ENCODE measurements at places on chromosomes 5 and 9. TPM values are rescaled to one million over a fixed set of nuclear protein-coding genes. Genes with fewer than 3 reads are reported as not detected.

DNA sequence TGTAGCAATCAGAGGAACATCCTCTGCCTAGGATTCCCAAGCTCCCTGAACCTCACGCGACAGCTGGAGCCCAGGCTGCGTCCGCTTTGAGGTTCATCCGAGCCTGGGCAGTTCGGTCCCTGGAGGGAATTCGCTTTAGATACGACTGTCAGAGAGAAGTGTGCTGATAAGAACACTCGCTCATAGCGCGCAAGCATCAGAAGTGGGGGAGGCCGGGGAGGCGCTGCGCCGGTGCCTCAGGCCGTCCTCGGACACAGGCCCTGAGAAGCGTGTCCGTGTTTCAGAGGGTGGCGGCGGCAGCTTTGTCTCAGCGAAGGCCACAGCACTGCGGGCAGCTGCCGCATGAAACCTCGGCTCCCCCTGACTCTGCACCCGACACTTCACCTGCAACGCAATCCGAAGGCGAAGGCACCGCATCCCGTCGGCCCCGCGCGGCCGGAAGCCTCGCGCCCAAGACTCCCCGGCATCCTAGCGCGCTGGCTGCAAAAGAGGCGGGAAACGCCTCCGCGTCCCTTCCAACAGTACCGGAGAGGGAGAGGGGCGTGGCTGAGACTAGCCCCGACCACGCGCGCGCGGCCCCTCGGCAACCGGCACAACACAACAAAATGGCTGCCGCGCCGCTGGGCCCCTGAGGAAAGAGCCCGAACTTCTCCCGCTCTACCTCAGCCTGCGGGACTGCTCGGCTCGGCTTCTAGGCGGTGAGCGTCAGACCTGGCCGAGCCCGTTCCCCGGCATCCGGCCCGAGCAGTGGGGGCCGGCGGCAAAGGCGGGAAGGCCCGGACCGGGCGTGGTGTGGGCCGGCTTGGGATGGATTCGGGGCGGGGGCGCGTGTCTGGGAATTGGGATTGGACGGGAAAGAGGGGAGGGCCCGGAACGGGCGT is at the start of gene CNTRL:
Gene CNTRL, plus strand, starts transcription at position 586 of the 881 bp plus-strand sequence. CDS start 13,372 bp downstream, outside the sequence.
- DNase-seq = peak; percentile 93

DNA sequence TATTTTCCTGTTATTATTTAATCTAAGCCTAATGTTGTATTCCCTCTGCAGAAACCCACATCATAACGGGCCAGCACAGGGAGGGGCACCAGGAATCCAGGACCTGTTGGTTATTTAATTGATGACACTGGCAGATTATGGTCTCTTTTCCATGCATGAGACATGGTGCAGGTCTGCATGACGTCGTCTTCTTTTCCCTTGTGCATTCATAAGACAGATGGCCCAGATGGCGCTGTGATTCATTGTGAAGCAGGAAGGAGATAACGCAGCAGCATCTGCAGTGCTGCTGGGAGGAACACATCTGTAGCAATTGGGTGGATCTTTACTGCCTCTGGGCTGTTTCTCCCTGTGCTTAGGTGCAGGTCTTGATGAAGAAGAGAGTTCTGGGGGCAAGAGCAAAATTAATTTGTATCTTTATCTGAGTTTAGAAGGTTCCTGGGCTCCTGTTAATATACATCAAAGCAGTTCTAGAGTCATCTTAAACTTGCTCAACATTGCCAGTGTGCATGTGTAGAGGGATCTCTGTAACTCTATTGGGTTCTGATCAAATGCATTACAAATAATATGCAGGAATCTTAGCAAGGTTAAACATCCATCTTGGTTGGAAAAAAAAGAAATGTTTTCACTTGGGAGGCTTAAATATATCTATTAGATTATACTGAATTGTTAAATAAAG is 176.1 kb downstream of the PCSK1 start:
- no peak for DNase-seq

DNA sequence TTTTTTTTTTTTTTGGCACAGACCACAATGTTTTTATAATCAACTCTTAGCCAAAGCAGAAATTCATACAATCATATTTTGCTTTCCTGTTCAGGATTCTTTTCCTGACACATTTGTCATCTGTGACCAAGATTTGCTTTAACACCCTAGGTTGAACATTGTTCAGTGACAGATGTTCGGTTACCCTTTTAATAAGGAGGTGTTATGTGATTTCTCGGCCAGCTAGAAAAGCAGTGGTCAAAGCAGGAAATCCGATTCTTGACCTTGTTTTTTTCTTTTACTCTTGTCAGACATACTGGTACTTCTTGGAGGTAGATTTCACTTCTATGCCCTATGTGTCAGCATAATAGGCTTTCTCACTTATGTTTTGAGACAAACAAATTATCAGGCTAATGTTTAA is 335.3 kb upstream of the ACTBL2 start:
- DNase-seq = no peak

- DNase-seq = no peak
These were observed 38.7 kb downstream of the SLC28A3 start for GRCh38 chr9:84301851-84302250.

DNA sequence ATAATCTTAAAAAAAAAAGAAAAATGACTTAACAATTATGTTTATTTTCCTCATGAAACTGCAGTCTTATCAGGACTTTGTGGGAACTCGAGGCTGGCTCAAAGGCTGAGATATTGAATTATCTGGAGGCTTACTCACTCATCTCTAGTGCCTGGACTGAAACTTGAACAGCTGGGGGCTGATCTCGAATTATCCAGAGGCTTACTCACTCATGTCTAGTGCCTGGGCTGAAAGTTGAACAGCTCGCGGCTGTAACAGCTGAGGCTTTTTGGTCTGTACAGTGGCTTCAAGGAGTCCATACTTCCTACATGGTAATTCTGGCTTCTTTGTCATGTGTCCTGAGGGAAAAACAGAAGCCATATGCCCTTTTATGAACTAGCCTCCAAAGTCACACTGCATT is 371.9 kb downstream of the CETN3 start:
- DNase-seq = no peak

DNA sequence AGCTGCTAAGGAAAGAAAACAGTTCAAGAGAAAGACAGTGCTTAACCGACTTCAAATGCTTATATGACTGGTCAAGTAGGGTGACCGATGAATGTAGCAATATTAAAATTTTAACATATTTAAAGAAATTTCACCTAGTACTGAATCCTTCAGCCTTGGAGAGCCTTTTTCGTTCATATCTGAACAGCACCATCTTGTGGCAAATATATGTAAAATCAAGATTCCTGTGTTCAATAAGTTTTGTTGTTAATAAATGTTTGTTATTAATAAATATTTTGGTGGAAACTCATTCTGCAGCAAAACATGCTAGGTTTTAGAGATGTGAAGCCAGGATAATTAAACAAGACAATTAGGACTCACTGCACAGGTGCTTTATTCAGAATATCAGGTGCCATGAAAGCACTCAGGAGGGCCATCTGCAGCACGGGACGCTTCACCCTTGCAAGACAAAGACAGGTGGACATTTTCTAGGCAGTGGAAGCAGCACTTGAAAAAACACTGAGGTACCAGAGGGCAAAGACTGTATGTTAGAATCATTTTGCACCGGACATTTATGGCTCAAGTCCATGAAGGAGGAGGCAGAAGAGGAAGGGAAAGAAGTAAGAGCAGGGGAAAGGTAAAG is 15.6 kb downstream of the TICAM2 start:
- no peak for DNase-seq

DNA sequence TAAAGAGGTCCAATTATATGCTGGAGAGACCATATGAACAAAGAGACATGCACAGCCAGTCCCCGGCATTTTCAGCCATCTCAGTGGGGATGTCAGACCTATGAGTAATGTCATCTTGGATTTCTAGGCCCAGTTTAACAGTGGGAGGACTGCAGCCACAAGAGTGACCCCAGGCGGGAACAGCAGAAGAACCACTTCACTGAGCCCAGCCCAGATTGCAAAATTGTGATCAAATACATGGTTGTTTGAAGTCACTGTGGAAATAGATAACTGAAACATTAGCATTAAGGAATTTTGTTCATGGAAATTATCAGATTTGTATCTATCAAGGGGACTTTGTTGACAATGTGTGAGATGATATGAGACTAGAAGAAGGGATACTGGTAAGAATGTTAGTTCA is 42.1 kb upstream of the C9orf57 start:
- no peak for DNase-seq

GRCh38 chr9:91085517-91086291 is 276.0 kb downstream of the AUH start:
- no peak for DNase-seq

GRCh38 chr9:133609311-133610098 is at the start of gene FAM163B:
Gene FAM163B, minus strand, starts transcription at chr9:133609389. Its CDS starts 29,166 bp downstream, at chr9:133580223.
- no peak for DNase-seq

- DNase-seq = no peak
These were observed 27.4 kb downstream of the PHAX start for GRCh38 chr5:126628102-126628501.

DNA sequence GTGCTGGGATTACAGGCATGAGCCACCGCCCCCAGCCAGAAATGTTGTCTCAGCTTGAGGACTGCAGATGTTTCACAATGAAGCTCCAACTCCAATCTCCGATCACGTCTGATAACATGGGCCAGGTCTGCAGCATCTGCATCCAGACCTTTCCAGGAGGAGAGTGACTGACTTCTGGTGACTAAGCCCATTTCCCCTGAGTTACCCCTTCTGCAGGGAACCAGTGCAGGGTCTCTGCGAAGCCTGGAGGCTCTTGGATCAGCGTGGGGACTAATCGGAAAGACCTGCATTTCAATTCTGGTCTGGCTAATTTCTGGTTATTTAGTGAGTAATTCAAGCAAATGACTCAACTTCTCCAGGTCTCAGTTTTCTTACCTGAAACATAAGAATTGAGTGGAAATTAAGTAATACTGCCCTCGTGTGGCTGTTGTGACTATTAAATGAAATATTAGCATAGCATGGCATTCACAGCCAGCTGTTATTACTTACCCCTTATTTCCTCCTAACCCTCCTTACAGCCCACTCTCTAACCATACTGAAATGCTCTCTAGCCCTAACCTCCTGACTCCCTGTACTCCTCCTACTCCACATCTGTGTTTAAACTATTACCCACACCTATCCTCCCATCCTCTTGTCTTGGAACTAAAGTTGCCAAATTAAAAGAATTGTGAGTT is 2.2 kb upstream of the GNPDA1 start:
- no peak for DNase-seq

DNA sequence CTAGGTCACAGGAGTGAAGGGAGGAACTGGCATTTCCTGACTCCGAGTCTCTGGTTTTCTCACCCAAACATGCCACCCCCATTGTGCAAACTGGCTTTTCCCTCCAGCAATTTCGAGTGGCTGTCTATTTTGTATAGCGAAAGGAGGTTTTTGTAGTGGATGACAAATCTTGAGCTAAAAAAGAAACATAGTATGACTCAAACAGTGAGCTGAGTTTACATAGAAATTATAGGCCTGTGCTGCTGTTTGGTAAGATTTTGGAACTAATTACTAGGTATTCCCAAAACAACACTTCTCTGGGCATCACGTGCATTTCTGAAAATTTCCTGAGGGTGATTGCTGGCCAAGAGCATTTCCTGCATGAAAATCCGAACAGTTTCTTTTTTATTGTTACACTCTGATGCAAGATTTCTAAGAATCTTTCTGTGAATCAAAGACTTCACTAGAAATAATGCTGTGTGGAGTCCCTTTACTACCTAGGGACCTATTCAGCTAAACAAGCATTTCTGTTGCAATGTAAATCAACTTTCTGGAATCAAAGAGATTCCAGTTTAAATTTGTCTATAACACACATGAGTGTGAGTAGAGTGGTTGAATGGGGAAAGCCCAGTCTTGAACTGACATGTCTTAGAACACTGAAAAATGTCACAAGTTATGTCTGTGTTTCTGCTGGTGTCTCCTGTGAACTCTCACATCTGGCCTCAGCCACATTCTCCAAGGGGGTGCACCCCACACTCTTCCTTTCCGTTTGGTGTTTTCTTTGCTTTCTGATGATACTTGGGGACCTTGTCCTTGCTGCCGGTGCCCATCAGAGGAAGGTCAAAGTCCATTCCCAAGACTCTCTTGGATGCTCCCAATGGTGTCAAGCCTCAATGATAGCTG is 33.3 kb upstream of the DAPK1 start:
- DNase-seq = no peak

DNA sequence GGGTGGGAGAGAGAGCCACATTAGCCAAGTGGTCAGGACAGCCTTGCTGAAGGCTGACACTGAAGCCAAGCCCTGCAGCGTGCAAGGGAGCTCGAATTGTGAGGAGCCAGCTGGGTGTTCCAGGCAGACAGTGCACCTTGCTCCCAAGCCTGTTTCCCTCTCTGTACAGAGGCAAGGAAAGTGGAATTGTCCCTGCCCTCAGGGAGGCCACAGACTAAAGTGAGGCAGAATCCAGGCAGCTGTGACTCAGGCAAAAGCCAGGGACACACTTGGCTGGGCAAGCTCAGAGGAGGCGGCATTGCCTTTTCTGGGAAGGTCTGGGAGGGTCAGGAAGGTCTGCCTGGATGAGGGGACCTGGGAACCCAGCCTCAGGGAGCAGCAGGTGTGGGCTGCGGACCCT is 50.2 kb upstream of the LMX1B start:
- no peak for DNase-seq

The SH3RF2 gene
- total RNA-seq = 20.8 TPM

The FOXD4L4 gene
- 0.51 TPM for total RNA-seq

The GMCL2 gene
- not detected for total RNA-seq

The CCIN gene
- total RNA-seq = not detected

The GKAP1 gene
- 8.4 TPM for total RNA-seq

Measured in type B pancreatic cell (in vitro differentiated cells).